ENCODE measurements at places on chromosomes 2 and 18.

DNA sequence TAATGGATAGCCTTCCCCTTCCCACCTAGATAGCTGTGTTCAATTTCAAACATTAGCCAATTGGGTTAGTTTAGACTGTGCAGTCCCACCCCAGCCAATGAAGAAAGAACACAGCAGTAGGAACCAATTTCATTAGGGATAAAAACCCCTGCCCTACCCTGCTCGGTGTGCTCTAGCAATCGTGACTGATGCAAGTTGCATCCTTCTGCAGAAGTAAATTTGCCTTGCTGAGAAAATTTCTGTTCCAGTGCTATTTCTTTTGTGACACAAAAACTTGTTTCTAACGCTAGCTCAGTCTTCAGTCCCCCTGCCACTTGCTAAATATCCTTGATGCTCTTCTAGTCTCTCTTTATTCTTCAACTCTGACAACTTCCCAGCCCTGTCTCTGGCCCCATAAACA is 15.2 kb upstream of the SAP130 start:
- DNase-seq = no peak

GRCh38 chr18:67281746-67282145 is 234.8 kb downstream of the DSEL start:
- no peak for DNase-seq

DNA sequence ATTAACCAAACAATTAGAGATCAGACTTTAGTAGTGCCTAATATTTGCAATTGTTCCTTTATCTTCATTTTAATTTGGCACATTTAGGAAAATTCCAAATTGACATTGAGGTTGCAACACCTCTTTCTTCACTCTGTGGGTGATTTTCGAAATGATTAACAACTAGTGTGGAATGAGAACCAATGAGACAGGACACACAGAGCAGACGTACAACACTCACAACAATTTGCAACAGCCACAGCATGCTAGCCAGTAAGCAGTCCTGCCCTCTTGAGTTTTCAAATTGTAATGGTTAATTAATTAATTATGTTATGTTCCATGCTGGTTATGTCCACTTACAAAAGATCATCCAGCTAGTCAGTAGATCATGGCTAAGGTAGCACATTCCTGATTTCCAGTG is 339.3 kb downstream of the LRP1B start:
- no peak for DNase-seq

GRCh38 chr18:46068763-46069162 is 3.3 kb downstream of the PSTPIP2 start:
- no peak for DNase-seq
